Osteocyte (in vitro differentiated cells): ENCODE measurements at places on chromosomes 3 and 15. TPM values are rescaled to one million over a fixed set of nuclear protein-coding genes. Genes with fewer than 3 reads are reported as not detected.

The TRIM42 gene
- total RNA-seq = not detected in 2 replicates

The NR1I2 gene
- not detected in 2 replicates for total RNA-seq

The LRTM1 gene
- total RNA-seq = not detected in 2 replicates

The ZNF80 gene
- not detected in 2 replicates for total RNA-seq

The ITIH4 gene
- 7.1 and 7.2 TPM in 2 replicates for total RNA-seq

The CAND2 gene
- total RNA-seq = 9.6 and 10.4 TPM in 2 replicates

DNA sequence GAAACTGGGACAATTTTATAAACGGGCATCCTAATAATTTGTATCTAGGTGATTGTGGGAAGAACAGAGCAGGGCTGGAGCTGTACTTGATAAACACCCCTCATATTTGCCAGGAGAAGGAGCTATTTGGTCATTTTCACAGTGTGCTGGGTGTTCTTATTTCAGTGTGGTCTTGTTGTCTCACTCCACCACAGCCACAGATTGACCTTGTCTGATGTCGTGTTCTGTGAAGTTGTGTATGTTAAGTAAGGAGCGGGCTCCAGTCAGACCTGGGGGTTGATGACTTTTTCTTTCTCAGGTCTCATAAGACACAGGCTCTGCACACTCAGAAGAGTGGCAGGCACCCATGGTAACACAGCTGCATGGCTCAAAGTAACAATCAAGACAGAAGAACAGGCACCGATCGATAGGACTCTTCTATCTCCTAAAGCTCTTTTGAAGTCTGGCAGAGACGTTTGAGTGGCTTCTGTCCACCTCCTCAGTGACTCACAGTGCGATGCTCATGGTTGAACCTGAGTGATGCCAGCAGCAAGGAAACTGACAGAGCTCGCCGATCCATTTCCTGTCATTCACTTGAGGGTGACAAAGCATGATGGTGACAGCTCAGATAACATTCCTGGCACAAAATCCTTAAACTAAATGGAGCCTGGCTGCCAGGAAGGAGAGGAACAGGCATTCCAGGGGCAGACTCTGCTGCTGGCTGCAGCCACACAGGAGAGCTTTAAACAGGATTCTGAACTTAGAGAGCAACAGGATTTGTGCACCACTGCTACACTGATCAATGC, 20.8 kb downstream of the DPH3 start:
- H3K27me3 ChIP-seq = no peaks in the 10 kb centered on the region
- no peaks in the 10 kb centered on the region for H3K36me3 ChIP-seq
- peaks cover 14% of the 10 kb centered on the region for H3K4me1 ChIP-seq
- no peak for DNase-seq
- no peak overlapping the region for H3K4me3 ChIP-seq

GRCh38 chr3:140655678-140656077, 22.2 kb upstream of the TRIM42 start:
- peaks cover 34% of the 10 kb centered on the region for H3K4me1 ChIP-seq
- no peak overlapping the region for H3K4me3 ChIP-seq
- no peak for DNase-seq
- peaks cover 7% of the 10 kb centered on the region for H3K36me3 ChIP-seq

DNA sequence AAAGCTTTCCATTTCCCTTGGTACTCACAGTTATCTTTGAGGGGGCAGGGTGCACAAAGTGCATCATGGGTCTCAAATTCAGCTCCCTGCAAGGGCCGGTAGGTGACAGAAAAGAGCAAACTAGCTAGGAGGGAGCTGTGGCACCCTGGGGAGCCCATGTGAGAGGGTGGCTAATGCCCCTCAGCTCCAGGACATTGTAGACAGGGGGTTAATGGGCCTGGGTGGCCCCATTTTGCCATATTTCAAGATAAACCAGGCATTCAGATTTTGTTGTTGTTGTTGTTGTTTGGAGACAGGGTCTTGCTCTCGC, 3.7 kb upstream of the SLC6A6 start:
- H3K36me3 ChIP-seq = no peaks in the 10 kb centered on the region
- no peak for DNase-seq
- H3K4me3 ChIP-seq = no peak overlapping the region
- no peak overlapping the region for H3K27ac ChIP-seq

DNA sequence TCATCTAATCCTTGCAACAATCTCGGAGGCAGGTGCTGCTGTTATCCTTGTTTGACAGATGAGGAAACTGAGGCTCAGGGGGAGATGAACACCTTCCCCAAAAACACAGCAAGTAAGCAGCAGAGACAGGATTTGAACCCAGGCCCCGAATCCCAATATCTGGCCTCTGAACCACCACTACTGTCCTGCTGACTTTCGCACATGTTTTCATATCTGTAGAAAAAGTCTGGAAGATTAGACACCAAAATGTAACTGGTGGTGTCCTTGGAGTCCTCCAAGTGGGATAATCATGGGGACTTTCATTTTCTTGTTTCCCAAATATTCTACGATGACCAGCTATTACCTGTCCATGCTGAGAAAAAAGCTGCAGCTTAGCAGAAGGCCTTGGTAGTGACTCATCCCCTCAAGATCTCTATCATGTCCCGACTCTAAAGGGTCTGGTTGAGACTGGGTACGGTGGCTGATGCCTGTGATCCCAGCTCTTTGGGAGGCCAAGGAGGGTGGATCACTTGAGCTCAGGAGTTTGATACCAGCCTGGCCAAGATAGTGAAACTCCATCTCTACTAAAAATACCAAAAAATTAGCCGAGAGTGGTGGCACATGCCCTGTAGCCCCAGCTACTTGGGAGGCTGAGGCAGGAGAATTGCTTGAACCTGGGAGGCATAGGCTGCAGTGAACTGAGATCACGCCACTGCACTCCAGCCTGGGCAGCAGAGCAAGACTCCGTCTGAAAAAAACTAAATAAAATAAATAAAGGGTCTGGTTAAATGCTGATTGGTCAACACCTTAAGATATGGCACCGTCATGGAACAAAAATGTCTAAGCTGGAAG, 8.6 kb downstream of the IRAK2 start:
- H3K27ac ChIP-seq = peak overlapping the region; percentile 89
- H3K27me3 ChIP-seq = no peaks in the 10 kb centered on the region
- H3K4me1 ChIP-seq = peaks cover 10% of the 10 kb centered on the region

GRCh38 chr15:45021348-45021747, 1.6 kb upstream of the SORD start:
- no peaks in the 10 kb centered on the region for H3K36me3 ChIP-seq
- peaks cover 10% of the 10 kb centered on the region for H3K4me1 ChIP-seq
- H3K4me3 ChIP-seq = no peak overlapping the region
- no peak overlapping the region for H3K27ac ChIP-seq

DNA sequence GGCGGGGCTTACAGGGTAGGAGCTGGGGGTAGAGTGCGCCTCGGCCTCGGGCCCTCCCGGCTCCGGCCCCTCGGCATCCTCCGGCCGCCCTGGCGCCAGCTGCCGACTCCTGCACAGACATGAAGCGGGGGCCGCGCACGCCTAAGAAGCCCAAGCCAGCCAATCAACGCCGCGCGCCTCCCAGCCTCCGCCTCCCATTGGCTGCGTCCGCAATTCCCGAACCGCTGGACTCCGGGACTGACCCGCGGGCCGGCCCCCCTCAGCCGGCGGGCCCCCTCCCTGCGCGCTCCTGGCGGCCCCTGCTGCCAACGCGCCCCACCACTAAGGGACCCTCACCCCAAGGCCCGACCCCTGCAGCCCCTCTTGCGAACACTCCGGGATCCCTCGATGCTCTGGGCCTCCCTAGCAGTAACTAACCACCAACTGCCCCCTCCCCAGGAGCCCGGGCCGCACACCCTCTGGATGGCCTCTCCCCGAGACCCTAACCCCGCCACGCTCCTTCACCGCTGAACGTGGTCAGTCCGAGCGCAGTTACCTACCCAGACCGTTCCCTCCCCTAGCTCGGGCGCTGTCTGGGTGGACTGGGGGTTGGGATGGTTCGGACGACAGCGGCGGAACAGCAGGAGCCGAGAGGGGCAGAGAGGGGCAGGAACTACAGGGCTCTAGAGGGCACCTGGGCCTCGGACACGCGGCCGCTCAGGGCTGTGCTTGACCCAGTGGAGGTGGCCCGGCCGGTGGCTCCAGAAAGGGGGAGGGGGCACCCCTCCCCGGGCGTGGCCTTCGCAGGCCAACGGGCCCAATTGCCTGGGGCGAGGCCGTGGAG, 5.0 kb downstream of the GATA2 start:
- H3K36me3 ChIP-seq = no peaks in the 10 kb centered on the region
- peaks cover 40% of the 10 kb centered on the region for H3K4me1 ChIP-seq
- peaks cover 41% of the 10 kb centered on the region for H3K27me3 ChIP-seq
- H3K4me3 ChIP-seq = peak overlapping the region; percentile 78
- peak; percentile 91 for DNase-seq

GRCh38 chr3:119762876-119763275, 19.0 kb upstream of the NR1I2 start:
- no peak overlapping the region for H3K27ac ChIP-seq
- H3K4me1 ChIP-seq = peaks cover 9% of the 10 kb centered on the region
- H3K4me3 ChIP-seq = no peak overlapping the region
- no peaks in the 10 kb centered on the region for H3K36me3 ChIP-seq
